ENCODE measurements at places on chromosomes 3 and 15.

DNA sequence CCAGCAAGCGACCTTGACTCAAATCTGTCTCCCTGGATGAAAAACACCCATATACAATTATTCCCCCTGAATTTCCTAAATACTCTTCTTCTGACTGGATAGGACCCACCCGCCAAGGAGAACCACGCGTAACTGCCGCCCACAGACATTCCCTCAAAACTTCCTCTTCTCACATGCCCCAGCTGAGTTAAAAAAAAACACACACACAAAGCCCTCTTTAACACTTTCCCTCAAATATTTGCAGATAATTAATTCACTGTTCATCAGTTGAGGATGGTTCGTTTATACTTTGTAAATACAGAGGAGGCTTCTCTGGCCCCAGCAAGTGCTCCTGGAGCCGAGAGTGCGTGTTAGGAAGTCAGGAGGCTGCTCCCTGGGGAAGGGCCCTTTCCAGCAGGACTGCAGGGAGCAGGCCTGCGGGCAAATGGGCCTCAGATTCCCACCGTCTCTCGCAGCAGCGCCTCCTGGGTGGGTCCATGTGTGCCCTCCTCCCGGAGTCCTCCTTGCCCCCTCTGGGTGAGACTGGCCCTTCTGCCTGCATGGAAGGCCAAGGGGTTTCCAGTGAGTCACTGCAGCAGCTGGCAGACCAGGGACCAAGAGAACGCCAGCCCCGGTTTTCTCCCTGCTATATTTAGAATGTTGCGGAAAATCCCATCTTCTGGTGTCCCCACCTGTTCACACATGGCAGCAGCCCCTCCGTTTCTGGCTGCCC is 46.8 kb downstream of the MGLL start:
- H3K36me3 ChIP-seq: no peaks in the 10 kb centered on the region
- no peaks in the 10 kb centered on the region for H3K27me3 ChIP-seq
- no peak overlapping the region for H3K4me3 ChIP-seq
- peaks cover 58% of the 10 kb centered on the region for H3K4me1 ChIP-seq
- DNase-seq: no peak

GRCh38 chr3:149564079-149564478 is 89.6 kb downstream of the TM4SF4 start:
- H3K4me1 ChIP-seq: peaks cover 12% of the 10 kb centered on the region
- H3K27ac ChIP-seq: no peak overlapping the region
- no peaks in the 10 kb centered on the region for H3K36me3 ChIP-seq
- H3K4me3 ChIP-seq: no peak overlapping the region
- H3K27me3 ChIP-seq: no peaks in the 10 kb centered on the region
- DNase-seq: no peak

DNA sequence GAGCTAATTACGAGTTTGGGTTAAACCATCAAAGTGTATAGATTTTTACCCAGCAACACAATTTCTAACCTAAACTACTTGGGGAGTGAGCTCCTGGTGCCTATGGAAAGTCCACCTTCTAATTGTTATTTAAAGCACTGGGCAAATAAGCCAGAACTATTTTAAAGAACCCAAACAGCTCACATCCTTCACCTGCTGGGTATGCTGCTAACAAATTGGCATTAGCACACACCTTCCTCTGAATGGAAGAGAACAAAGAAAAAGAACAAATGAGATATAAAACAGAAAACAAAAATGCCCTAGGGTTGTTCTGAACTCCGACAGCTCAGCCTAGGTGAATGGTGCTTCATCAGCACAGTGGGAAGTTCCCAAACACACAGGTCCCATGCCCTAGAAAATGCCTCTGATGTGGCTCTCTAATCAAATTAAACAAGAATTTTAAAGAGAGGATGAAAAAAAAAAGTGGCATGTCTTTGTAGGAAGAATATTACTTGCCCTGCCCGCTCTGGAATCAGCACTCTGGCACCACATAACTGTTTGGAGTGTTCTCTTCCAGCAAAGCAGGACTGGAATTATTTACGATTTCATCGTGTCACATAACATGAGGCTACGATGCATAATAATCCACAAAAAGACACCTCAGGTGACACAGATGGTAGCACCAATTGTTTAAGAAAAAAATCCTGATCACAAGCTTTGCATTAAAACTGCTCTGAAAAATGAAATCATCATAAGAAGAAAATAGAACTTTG is 334.4 kb downstream of the GBE1 start:
- H3K36me3 ChIP-seq: no peaks in the 10 kb centered on the region
- DNase-seq: no peak
- no peaks in the 10 kb centered on the region for H3K27me3 ChIP-seq
- no peak overlapping the region for H3K27ac ChIP-seq

DNA sequence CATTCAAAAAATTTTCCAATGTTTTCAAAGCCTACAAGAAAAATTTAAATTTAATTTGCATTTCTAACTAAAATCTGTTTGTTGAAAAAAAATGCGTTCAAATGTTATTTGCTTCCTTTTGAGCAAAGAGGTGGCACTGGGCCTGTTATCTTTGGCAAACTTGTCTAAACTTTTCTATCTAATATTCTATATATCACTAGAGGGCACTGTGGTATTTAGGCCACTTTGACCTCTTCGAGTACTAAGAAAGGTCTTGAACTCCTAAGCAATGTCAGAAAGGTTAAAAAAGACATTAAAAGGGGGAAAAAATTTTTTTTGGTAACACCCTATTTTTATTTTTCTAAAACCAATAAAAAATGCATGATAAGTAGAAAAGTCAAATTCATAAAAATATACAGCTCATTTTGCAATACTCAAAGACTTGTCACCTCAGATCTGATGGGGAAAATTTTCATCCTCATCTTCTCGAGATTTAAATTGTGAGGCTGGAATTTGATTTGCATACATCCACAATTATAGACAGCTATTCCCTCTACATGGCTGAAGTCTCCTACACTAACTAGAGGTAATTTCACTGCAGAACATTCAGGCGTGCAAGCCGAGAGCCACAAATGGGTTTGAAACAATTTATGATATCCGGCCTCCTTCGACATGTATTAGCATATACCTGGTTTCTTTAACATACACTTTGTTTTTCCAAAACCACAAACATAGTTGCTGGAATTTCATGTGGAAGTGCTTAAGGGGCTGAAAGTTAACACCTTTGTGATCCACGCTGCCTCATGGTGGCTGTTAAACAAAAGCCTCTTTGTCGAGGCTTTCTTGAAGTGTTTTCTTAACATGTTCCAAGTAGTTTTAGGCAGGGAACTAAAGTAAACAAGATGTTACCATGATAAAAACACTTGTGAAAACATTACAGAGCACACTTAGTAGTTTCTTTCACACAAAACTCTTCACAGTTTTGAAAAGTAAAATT is 576.4 kb downstream of the FOXP1 start:
- H3K4me1 ChIP-seq: peaks cover 57% of the 10 kb centered on the region
- H3K36me3 ChIP-seq: no peaks in the 10 kb centered on the region
- H3K4me3 ChIP-seq: no peak overlapping the region
- H3K27ac ChIP-seq: peak overlapping the region; percentile 56
- DNase-seq: no peak

GRCh38 chr15:52509500-52510245 is 19.0 kb downstream of the MYO5A start:
- no peak overlapping the region for H3K4me3 ChIP-seq
- no peaks in the 10 kb centered on the region for H3K36me3 ChIP-seq
- peaks cover 55% of the 10 kb centered on the region for H3K4me1 ChIP-seq

GRCh38 chr15:70297465-70298058 is 199.8 kb upstream of the TLE3 start:
- H3K27ac ChIP-seq: no peak overlapping the region
- no peaks in the 10 kb centered on the region for H3K36me3 ChIP-seq
- H3K4me1 ChIP-seq: no peaks in the 10 kb centered on the region
- no peaks in the 10 kb centered on the region for H3K27me3 ChIP-seq
- no peak overlapping the region for H3K4me3 ChIP-seq
